ENCODE measurements at places on chromosomes 6 and 20.

- DNase-seq, result no peak
These were observed 274.3 kb downstream of the CD109 start for GRCh38 chr6:73969971-73970970.

DNA sequence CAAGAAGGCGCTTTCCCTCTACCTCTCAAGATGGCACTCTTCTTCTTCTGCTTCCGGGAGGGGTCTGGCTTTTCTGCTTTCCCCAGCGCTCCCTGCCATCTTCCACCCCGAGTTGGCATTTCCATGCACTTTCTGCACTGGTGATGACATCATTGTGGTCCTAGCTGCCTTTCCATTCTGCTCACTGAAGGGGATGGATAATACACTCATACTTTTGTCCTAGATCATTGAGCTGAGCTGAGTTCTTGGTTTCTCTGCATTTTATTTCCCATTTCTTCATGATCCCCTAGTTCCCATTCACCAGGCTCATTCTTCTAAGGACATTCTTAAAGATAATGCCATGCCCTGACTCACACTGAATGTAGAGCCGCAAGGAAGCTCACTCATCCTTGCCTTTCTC is 96.7 kb downstream of the EDN1 start:
- peak; percentile 16 for DNase-seq

- no peak for DNase-seq
These were observed 17.7 kb downstream of the SENP6 start for GRCh38 chr6:75619230-75619899.

GRCh38 chr20:52411611-52412010 is 220.0 kb upstream of the ZFP64 start:
- DNase-seq, result no peak

GRCh38 chr20:10521068-10521831 is 86.1 kb downstream of the SLX4IP start:
- DNase-seq, result peak; percentile 70
